Activated CD4-positive, CD25-positive, alpha-beta regulatory T cell treated with anti-CD3 and anti-CD28 coated beads, Interleukin-2, amount 50 U/mL, for 24 hours (primary cell): ENCODE measurements at places on chromosomes 3 and 15.
A peak's percentile ranks its signal among the peaks of the same experiment; 100 is the strongest.

GRCh38 chr3:184593220-184593927 is 31.8 kb downstream of the EPHB3 start:
- no peak for ATAC-seq

DNA sequence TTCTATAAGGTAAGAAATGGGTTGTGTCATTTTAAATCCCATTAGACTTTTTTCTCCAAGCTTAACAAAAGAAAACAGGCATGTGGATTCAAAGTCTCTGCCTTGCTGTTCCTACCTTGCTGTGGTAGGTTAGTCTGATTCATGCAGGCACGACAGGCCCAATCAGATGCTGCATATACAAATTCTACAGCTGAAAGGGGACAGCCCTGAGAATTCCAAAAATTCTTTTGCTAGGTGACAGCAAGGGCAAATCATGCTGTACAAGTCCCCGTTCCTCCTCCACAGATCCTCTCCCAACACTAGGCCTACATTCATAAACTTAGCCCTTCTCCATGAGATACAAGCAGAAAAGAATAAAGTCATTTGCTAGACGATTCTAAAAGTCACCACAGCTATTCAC is 161.2 kb upstream of the THBS1 start:
- no peak for ATAC-seq

- no peak for ATAC-seq
Observed at GRCh38 chr3:122356402-122356801, 26.6 kb downstream of the MIX23 start.

GRCh38 chr15:62999923-63000561 is 42.5 kb upstream of the TPM1 start:
- ATAC-seq, result no peak

- ATAC-seq, result no peak
Observed at GRCh38 chr15:71447328-71448250, 332.3 kb downstream of the THSD4 start.

DNA sequence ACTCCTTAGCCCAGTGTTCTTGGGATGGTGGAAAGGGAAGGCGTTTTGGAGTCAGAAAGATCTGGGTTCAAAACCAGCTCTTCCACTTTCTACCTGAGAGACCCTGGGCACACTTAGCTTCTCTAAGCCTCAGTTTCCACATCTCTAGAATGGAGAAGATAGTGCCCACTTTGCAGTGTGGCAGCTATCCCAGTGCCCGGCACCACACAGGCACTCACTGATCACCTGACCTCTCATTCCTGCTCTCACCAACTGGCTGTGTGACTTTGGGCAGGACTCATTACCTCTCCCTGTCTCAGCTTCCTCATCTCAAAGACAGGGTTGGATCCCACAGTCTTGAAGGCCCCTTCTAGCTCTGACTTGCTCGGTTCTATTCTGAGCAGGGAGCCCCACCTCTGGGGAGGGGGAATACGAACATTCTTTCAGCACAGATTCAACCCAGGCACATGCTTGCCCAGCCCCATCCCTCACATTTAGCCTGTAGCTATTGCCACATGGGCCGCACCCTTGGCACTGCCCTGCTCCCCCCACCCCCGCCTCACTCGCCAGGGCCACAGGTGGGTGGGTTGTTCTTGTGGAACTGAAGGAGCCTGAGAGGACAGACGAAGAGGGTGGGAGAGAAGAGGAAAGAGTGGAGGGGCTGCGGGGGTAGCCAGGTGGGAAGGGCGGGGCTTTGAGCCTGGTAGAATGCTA is 39.2 kb downstream of the EPHB3 start:
- no peak for ATAC-seq

DNA sequence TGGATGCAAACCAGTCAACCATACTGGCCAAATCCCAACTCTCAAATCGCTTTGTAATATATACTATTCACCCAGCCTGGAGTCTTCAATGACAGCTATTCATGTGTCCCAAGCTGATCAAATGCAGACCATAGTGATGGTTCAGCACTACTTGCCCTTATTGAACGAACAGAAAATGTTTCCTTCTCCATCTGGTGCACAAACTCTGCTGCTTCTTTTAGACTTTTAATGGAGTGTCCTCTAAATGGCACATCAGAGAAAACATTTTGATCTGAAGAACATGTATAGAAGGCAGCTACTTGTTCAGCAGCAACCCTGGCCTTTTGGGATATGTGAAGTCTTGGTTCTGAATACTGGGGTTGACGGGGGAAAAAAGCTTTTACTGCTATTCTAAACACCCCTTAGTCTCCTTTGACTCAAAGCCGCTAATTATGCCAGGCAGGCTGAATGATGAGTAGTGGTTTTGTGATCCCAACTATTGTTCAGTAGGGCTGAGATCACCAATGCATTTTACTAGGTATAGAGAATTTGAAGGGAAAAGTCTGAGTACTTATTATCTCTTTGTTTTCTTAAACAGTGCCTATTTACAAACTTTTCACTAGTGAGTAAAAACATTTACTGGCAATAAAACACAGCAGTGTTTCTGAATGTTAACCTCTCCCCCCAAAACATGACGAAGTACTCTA is 781.2 kb downstream of the ROBO1 start:
- no peak for ATAC-seq

GRCh38 chr15:69823223-69823907 is 274.4 kb downstream of the TLE3 start:
- ATAC-seq, result no peak

DNA sequence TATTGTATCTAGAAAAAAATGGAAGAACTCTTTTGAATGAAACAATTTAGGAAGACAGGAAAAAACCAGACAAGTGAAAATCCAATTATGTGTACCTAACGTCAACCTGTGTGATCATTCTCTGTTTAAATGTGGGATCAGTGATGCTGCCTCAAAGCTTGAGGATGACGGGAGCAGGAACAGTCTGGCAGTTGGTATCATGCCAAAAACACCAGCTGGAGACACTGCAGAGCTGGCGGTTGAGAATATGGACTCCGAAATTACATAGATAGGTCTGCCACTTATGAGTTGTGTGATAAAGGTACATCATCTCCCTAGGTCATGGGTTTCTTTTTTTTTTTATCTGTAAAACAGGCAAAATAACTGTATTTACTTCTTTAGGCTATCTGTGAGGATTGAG is 480.5 kb downstream of the CNTN4 start:
- ATAC-seq, result no peak

DNA sequence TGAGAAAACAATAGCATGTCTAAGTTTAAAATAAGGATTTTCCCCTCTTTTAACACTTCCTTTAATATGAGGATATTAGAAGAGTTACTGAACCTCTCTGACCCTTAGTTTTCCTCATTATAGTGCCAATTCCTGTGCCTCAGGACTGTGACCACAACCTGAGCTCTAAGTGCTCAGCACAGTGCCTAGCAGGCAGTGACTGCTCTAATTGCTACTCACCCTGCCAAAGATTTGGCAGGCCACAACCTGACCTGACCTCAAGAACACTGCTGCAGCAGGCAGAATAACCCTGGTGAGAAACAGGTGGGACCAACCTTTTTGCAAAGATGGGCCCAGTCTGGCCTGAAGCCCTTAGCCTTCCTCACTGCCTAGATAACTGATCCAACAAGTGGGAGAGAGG is 35.7 kb downstream of the NBEAL2 start:
- no peak for ATAC-seq

GRCh38 chr3:41863024-41863423 is 98.9 kb downstream of the ULK4 start:
- ATAC-seq, result no peak

GRCh38 chr15:89457086-89457485 is 39.3 kb downstream of the RHCG start:
- ATAC-seq, result no peak

DNA sequence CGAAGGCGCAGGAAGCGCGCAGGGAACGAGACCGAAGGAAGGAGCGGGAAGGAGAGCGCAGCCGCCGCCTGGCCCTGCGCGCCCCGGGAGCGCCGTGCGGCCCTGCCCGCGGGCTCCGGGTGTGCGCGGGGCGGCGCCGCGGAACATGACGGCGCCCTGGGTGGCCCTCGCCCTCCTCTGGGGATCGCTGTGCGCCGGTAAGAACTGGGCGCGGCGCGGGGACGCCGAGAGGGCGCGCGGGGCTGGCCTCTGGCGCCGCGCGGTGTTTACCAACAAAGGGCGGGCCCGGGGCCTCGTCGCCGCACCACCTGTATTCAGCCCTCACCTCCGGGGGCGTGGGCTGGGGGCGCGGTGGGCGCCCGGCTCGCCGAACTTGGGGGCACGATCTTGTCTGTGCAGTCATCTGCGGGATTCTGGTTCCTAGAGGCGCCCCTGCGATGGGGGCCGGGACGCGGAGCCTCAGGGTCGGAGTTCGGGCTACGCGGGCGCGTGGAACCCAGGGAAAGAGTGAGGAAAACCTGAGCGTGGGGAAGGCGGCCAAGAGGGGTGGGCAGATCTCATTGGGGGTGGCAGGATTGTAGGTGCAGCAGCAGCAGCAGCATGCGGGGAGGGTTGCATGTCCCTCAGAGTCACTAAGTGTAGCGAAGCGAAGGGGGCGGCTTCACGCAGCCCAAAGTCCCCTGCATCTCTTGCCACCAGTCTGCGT is 641 bp downstream of the ACVR2B start:
- ATAC-seq, result peak; percentile 48

- peak; percentile 23 for ATAC-seq
Observed at GRCh38 chr3:194489736-194490612, 3.2 kb upstream of the ATP13A3 start.

GRCh38 chr3:111594205-111594604 is 941 bp downstream of the ZBED2 start:
- ATAC-seq, result no peak

DNA sequence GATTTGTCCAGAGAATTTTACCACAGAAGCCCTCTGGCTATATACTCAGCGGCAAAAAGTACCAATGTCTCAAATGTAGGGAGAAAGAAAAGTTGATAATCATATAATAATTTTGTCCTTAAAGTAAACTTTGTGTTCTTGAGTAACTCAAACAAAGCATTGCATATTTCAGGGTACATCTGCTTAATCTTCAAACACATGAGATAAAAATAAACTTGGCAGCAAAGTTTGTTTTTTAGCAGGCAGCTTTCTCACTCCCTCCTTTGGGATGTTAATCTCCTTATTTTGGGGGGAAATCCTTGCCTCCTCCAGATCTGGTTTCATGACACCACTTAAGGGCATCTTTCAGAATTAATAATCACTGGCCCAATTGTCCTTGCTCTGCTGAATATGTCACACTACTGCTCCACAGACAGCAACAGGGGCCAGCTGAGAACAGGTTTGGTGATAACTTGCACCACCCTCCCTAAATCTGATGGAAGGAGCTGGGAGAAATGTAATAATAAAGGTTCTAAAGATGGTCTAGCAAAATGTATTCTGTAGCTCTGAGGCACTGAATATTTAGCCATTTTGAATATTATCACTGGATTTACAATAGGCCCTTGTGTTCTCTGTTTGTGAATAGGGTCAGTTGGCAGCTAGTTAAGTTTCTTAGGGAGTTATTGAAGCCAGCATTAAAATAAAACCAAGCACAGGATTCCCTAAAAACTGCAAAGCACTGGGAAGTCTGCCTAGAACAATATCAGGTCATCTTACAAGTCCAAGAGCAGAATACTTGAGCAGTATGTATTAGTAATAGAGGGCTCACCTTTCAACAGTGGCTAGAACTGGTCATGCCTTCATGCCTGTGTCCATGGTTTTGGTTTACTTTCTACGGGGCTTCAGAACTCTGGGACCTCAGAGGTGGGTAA is 79.2 kb downstream of the EFL1 start:
- no peak for ATAC-seq

DNA sequence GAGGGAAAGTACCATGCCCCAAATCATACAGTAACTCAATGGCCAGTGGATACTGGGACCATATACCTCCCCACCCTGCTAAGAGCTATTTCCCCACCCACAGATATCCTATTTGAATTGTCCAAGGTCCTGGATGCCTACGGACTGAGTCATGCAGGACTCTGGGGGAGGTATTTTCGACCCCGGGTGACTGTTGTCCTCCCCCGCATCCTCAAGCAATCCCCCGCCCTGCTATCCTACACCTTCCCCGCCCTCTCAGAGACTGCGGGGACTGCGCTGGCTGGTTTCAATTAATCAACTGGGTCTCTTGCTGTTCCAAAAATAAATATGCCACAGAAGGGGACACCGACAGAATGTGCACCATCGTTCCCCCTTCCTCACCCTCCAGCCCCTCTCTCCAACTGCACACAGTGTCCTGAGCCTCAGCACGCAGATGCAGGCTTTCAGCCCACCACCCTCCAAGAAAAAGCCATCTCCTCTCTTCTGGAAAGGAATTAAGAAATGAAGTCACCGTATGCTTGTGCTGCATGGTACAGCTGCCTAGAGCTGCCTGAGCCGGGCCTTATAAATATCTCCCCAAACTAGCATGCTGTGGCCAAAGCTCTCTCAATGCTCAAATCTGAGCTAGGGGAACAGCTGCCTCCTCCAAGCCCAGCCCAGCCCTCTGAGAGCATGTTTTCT is 8.1 kb downstream of the CAV3 start:
- no peak for ATAC-seq

DNA sequence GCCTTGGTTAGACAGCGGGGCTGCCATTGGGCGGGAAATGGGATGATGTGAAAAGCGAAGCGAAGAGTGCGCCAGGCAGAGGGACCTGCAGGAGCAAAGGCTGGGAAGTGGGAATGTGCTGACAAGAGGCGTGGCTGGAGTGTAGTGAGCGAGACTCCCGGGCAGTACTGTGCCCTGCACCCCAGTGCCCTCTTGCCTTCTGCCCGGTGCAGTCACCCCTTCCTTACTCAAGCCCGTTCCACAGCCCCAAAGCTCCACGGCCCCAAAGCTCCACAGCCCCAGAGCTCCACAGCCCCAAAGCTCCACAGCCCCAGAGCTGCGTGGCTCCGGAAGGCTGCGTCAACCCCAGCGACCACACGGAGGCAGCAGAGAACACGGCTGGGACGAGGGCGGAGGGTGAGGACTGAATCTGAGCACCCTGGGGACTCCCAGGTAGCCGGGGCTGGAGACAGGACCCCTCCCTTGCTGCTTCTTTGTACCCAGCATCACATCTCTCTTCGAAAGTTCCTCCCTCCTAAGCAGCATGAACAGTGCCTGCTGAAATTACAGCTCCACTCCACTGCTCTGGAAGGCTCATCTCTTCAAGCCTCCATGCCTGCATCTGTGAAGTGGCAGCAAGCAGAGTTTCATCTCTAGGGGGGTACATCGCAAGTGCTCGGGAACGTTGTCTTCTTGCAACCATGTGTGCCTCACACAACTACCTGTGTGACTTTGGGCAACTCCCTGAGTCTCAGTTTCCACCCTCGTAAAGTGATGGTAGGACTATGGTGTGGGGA is 108.9 kb downstream of the FBLN2 start:
- peak; percentile 69 for ATAC-seq
